ENCODE measurements at places on chromosomes 3 and 15.

DNA sequence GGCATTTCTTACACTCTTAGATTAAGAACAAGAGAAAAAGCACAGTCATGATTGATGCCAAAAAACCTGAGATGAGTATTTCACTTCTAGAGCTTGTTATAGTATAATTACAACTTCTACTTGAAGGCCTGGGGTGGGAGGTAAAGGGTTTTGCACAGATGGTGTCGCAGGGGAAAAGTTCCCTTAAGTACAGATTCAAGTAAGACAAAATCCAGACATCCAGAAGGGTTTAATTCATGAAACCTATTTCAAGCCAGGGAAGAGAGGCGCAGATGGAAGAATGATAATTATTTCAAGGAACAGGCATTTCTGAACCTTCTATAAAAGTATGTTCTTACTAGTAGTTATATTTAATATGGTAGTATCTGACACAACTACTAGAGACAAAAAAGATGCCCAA lies 70.6 kb downstream of the TM4SF4 start:
- DNase-seq, result no peak

DNA sequence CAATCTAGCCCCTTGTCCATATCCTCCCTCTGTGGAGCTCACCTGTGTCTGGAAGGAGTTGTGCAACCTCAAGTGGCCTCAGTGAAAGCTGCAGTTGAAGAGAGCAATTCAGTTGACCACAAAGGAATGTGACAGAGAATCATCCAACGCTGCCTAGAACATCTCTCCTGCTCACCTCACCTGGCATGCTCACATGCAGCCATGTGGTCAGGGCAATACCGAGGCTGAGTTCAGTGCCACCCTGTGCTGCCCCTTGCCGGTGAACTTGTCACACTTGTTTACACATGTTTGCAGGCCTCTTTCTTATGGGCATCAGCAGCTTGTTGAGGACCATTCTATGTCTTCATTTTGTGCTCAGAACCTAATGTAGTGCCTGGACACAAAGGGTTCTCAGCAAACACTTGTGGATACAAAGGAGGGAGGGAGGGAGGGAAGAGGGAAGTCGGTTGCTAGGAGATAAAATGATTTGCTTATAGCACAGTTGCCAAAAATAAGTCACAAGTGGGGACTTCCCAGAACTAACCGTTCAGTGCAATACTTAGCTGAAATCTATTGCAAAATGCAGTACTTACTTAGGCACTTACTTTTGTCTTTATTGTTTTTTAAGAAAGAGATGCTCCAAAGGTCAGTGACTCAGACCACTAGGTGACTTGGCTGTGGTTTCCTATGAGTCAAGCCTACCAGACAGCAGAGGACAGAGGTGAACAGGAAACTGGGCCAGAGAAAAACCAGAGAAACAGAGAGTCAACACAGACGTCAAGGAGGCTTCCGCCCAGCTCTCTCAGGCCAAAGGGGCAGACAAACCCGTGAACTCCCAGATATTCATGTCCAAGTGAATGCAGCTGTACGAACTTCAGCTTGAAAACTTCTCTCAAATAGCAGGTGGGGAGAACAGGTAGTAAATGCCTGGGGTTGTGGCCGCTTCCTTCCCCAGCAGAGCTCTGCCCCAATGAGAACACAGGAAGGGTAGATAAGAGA lies 227.8 kb upstream of the CTNNB1 start:
- DNase-seq, result no peak

DNA sequence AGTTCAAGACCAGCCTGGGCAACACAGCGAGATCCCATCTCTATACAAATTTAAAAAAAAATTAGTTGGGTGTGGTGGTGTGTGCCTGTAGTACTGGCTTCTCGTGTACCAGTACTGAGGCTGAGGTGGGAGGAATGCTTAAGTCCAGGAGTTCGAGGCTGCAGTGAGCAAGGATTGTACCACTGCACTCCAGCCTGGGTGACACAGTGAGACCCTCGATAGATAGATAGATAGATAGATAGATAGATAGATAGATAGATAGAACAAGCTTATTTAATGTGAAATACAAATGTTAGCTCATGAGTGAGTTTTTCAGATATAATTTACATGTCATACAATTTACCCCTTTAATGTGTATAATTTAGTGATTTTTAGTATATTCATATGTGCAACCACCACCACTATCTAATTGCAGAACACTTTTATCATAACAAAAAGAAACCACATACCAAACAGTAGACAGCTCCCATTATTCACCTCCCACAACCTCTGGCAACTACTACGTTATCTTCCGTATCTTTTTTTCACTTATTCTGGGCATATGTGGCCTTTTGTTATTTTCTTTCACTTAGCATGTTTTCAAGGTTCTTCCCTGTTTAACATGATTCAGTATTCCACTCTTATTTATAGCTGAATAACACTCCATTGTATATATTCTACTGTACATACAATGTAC lies 13.1 kb upstream of the PRRT3 start:
- DNase-seq, result no peak

GRCh38 chr15:49863431-49864224 lies 242.8 kb downstream of the DTWD1 start:
- DNase-seq, result no peak

GRCh38 chr3:127754411-127755304 lies 67.7 kb downstream of the MGLL start:
- DNase-seq, result no peak

DNA sequence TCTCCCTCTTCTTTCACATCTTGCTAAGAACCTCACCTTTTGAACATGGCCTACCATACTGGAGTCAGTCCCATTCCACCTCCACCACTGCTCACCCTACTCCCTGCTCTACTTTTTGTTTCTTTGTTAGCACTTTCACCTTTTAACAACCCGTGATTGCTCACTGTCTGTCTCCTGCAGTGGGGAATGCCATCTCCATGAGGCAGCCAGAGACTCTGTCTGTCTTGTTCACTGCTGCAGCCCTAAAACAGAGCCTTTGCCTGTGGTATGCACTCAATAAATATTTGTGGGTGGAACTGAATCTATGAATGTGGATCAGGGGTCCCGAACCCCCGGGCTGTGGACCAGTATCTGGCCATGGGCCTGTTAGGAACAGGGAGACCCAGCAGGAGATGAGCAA lies 16.5 kb upstream of the TLE3 start:
- DNase-seq, result no peak

- DNase-seq, result peak; percentile 1
Measured at GRCh38 chr3:143847787-143848631, at the start of gene SLC9A9. Gene SLC9A9 (minus strand): TSS chr3:143848468. CDS start chr3:143848322, 146 bp downstream.

DNA sequence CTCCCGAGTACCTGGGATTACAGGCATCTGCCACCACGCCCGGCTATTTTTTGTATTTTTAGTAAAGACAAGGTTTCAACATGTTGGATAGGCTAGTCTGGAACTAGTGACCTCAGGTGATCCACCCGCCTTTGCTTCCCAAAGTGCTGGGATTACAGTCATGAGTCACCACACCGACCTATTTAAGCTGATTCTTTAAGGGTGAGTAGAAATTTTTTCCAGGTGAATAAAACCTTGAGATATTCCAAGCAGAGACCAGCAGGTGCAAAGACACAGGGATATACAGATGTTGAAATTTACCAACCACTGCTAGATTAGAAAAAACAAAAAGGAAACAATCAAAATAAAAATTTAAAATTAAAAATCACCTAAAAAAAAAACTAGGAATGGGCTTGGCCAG lies 74.4 kb upstream of the CHRNB4 start:
- DNase-seq, result no peak

- DNase-seq, result no peak
Measured at GRCh38 chr3:179410999-179411398, 40.3 kb downstream of the GNB4 start.

DNA sequence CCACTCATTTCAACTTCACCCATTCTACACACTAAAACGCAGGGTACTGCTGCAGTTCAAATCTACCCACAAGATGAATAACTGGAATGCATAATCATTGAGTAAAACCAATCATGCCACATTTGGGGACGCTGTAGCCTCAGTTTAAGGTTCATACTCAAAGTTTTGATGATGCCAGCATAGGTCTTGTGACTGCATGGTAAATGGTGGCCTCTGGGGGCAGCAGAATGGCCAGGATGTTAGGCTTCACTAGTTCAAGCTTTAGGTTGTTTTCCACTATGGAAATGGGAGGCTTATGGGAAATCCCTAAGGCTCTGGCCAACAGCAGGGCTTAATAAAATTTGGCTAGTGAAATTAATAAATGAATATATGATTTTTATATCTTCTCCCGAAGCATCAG lies 104.3 kb upstream of the TSC22D2 start:
- DNase-seq, result no peak

- no peak for DNase-seq
Measured at GRCh38 chr3:49659756-49660155, 14.4 kb upstream of the APEH start.

DNA sequence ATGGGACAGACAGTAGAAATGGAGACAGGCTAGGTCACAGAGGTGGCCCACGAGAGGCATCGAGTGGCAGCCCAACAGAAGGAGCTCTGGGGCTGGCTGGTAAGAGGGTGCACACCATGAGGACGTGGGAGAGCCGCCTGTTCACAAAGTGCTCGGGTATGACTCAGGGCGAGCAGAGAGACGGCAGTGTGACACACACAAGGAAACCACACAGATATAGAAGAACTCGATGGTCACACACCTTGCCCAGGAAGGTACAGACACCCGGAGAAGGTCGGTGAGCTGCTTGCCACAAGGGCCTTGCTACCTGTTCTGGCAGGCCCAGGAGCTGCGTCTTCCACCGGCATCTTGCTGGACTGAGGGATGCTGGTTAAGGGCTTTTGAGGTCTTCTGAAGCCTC lies 50.2 kb downstream of the CA12 start:
- no peak for DNase-seq

GRCh38 chr3:33624756-33625155 lies 93.3 kb downstream of the CLASP2 start:
- DNase-seq, result no peak

DNA sequence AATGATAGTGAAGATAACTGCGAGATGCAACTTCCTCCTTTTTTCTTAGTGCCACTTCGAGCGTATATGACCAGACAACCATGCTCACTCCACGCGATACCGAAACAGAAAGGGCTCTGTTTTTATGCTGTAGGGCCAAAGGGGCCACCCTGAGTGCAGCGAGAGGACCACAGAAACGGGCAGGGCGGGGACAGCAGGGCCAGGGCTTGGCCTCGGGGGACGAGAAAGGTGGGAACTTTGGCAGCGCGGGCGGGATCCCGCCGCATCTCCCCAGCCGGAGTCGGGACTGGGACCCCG lies 483 bp downstream of the VPS13C start:
- DNase-seq, result peak; percentile 37

- no peak for DNase-seq
Measured at GRCh38 chr15:31974855-31975829, 55.2 kb upstream of the CHRNA7 start.

- DNase-seq, result no peak
Measured at GRCh38 chr3:6994081-6994668, 133.3 kb downstream of the GRM7 start.

DNA sequence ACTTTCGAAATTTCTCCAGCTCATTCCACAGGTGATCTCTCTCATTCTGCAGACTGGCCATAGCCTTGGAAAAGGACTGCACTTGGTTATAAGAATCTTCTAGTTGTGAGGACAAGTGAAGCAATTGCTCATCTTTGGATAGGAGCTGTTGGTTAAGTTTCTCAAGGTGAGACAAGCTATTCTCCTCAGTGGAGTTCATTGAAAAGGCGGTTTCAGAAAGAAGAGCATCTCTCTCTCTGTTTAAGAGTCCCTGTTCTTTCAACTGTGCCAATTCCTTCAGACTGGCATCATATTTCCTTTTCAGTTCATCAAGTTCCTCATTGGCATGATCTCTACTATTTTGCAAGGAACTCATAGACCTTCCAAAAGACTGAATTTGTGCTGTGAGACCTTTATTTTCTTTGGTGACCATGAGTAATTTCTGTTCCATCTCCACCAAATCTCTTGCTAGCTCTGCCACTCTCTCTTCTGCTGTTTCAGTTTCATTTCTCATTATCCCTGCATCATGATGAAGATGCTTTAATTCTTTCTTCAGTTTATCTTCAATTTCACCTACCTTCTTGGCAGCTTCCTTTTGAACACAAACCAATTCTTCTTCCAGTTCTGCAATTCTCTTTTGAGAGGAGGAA lies 30.2 kb upstream of the HCLS1 start:
- no peak for DNase-seq

DNA sequence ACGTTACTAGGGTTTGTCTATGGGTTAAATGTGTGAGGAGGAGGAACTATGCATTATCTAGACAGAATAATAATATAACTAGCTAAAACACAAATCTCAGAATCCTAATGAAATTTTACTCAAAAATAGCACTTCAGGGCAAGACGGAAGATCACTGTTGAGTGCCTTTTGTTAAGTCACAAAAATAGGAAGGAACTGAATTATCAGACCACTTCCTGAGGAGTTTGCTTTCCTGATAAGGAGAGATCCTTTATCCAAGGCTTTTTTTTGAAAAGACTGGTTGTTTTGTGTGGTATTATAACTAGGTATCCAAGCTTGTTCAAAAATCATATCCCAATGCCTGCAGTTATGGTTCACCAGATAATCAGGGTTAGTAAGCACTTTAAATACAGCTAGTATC lies 34.6 kb downstream of the NR2E3 start:
- no peak for DNase-seq

DNA sequence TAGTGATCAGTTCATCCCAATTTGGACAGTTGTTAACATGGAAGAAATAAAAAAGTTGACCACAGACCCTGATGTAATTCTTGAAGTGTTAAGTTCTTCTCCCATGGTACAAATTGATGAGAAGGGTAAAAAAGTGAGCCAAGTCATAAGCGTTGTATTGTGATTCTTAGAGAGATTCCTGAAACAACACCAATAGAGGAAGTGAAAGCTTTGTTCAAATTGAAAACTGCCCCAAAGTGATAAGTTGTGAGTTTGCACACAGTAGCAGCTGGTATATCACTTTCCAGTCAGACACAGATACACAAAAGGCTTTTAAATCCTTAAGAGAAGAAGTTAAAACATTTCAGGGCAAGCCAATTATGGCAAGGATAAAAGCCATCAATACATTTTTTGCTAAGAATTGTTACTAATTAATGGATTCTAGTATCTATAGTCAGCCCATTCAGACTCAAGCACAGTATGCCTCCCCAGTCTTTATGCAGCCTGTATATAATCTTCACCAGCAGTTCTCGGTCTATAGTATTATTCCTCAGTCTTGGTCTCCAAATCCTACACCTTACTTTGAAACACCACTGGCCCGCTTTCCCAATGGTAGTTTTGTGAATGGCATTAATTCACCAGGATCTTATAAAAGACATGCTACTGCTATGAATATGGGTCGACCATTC lies 38.2 kb downstream of the CDIN1 start:
- DNase-seq, result no peak

GRCh38 chr3:27905625-27906024 lies 183.5 kb upstream of the EOMES start:
- DNase-seq, result no peak

DNA sequence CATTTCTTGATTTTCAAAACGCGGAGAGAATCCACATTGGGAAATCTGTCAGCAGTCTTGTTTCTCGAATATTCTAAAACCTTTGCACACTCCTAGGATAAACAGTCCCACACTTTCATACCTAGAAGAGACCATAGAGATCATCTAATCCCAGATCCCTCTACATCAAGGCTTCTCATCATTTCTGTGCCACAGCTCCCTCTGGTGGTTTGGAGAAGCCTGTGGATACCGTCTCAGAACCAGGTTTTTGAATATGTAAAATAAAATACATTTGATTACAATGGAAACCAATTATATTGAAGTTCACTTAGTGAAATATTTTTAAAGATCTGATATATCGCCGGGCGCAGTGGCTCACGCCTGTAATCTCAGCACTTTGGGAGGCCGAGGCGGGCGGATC lies 211.9 kb upstream of the GOLGA6L4 start:
- DNase-seq, result no peak

GRCh38 chr15:55766676-55767075 lies 23.7 kb upstream of the PRTG start:
- DNase-seq, result no peak
